8988T (cell line): ENCODE measurements at places on chromosomes 4 and X.

GRCh38 chrX:139204571-139204897 is 326.0 kb upstream of the F9 start:
- no peak for DNase-seq

GRCh38 chr4:26334366-26334765 is 13.6 kb downstream of the RBPJ start:
- no peak for DNase-seq

DNA sequence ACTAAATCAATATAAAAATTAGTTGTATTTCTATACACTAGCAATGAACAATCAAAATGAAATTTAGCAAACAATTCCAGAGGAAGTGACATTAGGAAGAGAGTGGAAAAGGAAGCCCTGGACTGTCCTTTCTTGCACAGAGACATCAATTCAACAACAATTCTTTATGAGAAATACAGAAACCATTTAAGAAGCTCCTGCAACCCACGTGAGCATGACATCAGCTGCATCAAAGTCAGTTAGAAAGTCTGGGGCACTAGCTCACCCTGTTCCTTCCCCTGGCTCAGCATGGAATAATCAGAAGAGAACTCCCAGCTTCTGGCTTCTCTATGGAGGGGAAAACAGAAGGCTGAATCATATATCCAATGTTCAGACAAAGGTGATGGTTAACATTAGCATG is 48.6 kb upstream of the STARD8 start:
- DNase-seq, result no peak

DNA sequence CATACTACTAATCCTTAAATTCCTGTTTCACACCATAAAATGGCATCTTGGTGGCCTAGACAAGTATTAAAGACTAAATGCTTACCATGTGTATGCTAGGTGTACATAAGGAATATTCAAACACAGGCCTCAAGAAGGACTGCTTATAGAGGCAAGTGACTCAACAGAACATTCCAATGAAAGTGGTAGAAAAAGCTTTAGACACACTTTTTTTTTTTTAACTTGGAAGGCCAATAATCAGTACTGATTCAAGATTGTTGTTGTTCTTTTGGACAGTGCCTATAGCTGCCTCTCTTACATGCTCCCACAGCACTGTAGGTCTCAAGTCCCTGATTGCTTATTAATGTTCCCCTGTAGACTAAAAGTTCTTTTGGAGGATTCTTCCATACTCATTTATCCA is 77.6 kb downstream of the FBXL5 start:
- DNase-seq, result no peak

DNA sequence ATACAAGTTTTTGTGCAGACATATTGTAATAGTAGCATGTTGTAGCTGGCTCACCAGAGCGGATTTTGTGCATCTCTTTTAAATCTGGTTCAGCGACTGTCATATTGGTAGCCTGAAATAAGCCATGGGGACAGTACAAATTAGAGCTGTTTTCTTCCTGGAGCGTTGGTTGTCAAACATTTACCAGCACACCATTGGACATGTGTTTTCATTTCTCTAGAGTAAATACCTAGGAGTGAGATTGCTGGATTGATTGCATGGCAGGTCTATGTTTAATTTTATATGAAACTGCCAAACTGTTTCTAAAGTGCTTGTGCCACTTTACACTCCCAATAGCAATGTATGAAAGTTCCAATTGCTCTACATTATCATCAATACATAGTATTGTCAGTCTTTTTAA is 2.6 kb upstream of the ARAF start:
- DNase-seq, result no peak

- no peak for DNase-seq
Observed at GRCh38 chr4:23962462-23962861, 72.6 kb upstream of the PPARGC1A start.
